ENCODE measurements at places on chromosomes 4 and X.

DNA sequence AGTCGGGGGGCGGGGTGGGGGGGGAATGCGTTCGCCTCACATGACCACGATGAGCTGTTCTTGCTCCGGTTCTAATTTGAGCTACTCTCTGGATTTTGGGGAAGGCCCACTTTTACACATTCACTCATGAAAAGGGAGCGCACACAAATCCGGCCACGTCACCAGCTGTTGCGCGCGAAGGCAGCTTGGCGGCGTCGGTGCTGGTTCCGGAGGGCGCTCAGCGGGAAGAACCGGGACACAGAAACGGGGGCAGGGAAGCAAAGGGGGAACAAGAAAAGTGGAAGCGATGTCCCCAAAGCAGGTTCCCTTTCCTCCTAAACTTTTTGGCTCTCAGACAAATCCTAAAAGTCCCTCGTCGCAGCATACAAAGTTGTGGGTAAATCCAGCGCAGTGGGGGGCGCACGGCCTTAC lies 605 bp downstream of the ANXA5 start:
- DNase-seq: peak; percentile 89

DNA sequence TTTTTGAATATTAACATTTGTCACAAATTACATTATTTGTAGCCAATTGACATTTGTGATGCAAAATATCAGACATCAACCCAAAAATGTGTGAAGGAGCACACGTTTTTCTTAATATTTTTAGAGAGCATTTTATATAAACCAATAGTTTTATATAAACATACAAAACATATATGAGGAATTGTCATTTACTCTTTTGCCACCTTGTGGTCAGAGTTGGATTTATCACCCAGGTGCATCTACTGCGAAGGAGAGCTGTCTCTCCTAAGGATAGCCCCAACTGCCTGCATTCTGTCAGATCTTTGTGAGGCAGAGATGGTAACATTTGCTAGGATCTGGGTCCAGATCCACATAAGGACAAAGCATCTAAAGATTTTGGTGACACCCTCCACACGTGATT lies 2.5 kb upstream of the USP27X start:
- DNase-seq: no peak

DNA sequence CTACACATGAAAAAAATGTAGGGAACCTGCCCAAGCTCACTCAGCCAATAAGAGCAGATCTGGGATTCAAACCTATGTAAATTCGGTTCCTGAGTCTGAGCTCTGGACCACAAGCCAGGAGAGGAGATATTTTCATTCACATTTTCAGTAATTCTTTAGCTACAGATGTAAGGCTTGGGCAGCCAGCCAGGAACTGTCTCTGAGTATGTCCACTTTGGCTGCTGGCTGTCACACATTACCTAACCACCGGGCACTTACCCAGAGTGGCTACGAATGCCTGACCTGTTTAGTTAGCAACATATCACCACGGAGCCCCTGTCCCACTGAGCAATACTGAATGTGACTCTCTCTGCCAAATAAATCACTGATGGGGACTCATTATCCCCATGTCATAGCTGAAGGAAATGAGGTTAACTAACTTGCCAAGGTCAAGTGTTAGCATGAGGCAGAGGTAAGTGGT lies 15.3 kb downstream of the USP46 start:
- DNase-seq: peak; percentile 89

DNA sequence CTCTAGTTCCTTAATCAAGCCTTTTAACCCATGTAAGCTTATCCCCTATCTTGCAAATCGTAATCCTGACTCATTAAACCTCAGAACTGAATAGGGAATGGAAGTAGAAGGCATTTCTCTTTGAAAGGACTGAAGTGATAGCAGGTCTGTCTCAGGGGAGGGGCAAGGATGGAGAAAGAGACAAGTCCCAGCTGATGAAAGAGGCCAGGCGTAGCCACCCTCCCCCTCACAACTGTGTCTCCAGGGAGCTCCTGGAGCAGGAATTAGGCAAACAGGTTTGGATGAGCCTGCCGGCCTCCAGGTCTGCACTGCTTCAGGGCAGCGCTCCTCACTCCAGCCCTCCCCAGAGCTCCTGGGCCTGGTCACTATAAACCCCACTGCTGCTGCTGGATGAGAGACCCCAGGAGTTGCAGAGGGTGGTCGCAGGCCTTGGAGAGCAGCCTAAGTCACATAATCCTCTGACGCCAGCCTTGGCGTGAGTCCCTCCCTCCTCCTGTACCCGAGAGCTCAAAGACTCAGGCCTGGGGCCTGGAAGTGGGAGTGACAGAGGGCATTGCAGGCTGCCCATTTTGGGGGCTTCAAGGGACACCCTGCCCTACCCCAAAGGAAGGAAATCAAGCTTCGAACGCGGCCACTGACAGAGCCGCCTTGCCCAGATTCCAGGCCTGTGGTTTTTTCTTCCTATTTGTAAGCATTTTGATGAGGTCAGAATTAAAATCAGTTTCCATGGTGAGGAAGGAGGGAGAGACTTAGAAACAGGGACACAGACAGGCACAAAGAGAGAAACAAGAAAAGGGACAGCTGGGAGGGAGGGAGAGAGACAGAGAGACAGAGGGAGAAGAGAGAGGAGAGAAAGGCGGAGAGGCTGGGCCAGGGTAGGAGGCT lies 21.2 kb upstream of the MSX1 start:
- no peak for DNase-seq

- DNase-seq: no peak
Measured at GRCh38 chr4:30330894-30331652, 389.1 kb upstream of the PCDH7 start.

DNA sequence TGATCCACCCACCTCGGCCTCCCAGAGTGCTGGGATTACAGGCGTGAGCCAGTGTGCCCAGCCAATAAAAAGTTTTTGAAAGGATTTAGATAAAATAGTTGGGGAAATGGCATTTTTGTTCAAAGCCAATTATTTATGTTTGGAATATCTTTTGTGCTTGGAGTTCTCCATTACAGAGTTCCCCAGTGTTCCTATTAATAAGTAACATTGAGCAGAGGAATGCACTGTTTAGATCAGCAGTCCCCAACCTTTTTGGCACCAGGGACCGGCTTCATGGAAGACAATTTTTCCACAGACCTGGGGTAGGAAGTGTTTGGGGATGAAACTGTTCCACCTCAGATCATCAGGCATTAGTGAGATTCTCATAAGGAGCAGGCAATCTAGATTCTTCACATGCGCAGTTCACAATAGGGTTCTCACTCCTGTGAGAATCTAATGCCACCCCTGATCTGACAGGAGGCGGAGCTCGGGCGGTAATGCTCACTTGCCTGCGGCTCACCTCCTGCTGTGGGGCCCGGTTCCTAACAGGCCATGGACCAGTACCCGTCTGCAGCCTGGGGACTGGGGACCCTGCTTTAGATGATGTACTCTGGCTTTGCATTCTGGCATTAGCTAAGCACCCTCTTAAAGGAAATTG lies 8.3 kb downstream of the PKD2 start:
- DNase-seq: no peak

DNA sequence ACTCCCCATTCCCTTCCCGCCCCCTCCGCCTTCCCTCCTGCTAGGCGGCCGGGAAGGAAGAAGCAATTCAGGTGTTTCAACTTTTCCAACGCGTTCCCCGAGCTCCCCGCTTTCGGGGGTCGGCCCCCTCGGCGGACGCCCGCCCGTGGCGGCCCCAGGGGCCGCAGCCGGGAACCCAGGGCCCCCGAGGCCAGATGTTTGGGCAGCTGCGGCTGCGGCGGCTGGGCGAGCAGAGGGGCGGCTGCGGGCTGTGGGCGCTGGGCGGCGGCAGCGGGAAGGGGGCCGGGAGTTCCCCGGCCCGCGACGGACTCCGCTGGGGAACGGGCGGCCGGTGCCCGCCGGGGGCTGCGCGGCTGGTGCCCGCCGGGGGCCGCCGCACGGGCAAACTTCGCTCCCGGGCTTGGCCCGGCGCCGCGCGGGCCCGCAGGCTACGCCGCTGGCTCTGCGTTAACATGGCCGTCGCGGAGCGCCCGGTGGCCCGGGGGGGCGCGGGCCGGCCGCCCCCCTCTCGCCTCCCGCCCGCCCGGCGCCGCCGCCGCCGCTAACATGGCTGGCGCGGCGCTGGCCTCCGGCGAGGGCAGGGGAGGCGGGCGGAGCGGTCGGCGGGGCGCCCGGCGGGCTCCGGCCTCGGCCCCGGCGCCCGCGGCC lies 510 bp downstream of the HMGB3 start:
- DNase-seq: no peak

DNA sequence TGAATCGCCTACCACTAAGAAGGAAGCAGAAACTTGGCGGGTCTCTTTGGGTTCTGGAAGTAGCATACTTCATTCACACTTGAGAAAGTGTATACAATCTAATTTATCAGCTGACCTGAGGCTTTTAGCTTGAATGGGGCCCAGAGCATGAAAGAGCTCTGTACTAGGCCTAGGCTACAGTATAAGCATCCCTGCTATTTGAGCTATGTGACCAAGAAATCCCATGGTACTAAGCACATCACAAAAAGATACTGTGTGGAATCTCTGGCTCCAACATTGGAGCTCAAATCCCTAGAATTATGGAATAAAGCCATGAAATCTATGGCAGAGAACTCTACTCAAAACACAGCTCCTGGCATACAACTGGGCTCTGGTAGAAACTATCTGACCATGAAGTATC lies 43.9 kb upstream of the CCDC149 start:
- no peak for DNase-seq

DNA sequence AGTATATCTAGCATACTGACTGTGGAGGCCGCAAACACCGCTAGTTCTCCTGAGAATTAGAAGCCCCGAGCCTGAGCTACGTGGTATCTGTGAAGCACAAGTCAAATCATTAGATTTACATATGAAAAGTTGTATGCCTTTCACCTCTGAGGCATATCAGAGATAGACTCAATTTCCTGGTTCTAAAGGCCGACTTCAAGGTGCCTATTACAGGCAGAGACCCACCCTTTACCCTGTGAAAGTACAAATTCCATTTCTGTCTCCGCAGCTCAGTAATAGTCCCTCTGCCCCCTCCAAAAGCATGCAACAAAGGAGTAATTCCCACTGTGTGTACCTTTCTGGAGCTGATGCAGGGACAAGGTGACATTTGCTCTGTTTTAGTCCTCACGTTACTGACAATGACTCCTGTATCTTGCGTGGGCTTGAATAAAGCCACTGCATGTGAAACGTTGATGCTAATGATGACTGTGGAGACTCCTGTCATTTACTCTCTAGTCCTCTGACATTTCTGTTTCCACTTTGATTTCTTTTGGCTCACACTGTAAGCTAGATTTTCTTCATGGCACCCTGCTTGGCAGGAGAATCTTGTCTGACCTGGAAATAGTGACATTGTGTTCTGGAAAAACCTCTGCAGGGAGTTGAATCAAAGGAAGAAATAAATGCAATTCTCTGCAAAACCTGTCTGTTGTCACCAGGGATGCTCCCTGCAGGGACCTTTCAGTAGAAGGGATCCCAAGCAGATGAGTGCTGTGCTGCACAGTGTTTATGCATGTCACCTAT lies 273.2 kb upstream of the EMCN start:
- no peak for DNase-seq

DNA sequence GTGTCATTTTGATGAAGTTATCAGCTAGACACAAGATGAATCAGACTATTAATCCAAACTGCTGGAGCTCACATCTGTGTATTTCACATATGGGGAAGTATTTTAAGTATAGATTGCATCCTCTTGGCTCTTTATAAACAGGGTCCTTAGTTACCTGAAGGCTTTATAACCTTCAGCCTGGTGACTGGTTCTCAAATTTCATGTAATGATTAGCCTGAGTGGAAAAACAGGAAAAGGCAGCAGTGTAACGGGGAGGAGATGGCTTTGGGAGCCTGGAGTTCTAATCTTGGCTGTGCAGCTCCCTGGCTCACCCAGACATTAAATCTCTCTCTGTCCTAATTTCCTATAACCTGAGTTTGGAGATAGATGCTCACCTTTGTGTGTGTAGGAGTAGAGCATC lies 103.8 kb upstream of the HPF1 start:
- no peak for DNase-seq

GRCh38 chrX:50615570-50616158 lies 145.0 kb upstream of the DGKK start:
- DNase-seq: no peak

DNA sequence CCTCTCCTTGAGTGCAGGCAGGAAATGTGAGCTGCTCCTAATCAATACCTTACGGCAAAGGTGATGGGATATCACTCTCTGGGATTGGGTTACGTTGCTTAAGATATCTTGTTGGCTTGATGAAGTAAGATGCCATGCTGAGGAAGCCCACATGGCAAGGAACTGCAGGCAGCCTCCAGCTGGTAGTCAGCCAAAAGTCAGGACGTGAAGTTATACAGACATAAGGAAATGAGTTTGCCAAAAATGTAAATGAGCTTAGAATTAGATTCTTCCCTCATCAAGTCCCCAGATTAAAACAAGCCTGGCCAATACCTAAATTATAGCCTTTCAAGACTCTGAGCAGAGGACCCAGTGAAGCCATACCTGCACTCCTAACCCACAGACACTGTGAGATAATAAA lies 155.0 kb downstream of the QDPR start:
- DNase-seq: no peak

- DNase-seq: no peak
Measured at GRCh38 chr4:16031546-16032395, 52.1 kb downstream of the PROM1 start.

DNA sequence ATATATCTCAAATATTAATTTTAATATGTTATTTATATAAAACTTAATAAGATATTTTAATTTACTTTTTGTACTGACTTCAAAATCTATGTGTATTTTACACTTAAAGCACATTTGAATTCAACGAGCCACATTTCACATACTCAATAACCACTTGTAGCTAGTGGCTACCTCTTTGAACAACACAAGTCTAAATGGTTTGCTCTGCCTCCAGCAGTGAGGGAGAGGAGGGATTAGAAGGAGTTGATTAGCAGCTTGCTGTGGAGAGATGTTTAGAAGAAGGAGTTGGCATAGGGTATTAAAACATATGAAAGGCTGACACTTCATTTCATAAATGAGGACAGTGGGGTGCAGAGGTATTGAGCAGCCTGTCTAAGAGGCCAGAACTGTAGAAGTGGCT lies 124.0 kb downstream of the ARHGAP24 start:
- DNase-seq: no peak

- no peak for DNase-seq
Measured at GRCh38 chr4:74796631-74797030, 2.3 kb upstream of the BTC start.

DNA sequence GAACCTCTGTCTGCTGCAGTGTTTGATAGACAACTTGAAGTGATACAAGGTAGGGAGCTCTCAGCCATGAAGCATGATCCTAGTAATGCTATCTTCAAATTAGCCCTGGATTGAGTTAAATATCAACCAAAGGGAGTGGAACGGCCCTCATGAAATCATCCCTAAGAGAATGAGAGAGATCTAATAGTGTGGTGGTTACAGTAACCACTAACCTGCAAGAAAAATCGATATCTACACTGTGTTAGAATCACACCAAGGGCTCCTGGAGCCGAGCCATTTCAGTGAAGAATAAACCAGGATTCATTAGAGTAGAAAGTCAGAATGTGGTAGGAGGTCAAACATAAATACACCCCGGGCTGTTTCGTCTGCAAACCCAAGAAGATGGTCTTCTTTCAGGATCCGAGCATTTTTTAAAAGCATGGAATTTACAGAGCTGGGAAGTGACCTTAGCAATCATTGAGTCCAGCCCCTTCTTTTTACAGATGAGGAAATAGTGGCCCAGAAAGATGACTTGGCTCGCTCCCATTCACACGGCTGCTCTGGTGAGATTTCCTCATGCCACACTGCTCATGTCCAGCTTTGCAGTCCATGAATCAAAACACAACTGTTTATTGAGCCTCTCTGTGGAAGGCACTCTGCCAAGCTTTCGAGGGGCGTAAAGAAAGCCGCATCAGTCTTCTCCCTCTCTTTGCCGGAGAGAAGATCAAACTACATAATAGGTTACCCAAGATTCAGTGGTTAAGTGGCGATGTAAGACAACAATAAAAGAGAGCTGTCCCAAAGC lies 5.5 kb upstream of the DCTD start:
- DNase-seq: no peak

Data from Right ventricle myocardium superior (tissue), 1 donor.